Cortex of kidney (tissue), 1 donor: ENCODE measurements at places on chromosomes 1 and 21.

DNA sequence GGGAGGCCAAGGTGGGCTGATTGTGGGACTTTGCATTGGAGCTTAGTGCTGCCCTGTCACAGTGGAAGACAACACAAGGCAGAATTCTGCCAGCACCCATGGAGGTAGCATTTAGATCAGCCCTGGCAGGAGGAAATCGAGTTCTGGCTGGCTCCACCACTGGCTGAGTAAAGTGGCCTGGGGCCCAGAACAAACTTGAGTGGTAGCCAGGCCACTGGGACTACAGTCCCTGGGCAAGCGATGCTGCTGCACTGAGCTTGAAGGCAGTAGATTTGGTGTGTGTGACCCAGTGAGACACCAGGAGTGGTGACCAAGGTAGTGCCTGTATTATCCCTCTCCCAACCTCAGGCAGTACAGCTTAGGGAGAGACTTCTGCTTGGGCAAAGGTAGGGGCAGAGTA is 22.5 kb upstream of the UHMK1 start:
- DNase-seq, result no peak

DNA sequence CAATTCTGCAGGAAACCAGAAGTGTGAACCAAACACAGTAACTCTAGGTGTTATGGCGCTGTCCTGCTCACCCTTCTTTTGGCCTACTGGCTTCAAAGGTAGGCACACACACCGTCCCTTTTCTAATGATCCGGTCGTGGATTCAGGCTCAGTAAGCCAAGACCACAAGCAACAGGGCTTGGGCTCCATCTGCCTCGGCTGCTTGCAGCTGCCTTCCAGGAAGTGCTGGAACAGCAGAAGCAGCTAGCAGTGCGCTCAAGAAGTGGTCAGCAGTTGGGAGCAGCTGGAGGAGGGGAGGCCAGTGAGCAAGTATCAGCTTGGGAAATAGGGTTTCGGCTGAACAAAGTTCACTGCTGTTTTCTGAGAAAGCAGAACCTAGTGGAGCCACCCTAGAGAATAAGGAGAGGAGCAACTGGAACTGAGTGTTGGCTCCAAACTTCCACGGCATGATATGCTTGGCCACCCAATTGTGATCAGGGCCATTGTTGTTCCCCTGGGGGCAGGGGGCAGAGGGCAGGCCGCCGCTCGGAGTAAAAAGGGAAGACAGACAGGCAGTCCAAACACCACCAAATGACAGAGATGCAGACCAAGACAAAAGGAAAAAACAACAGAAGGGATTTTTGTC is 173.4 kb downstream of the TOMM20 start:
- DNase-seq, result no peak

- DNase-seq, result no peak
These were observed 10.0 kb upstream of the LBR start for GRCh38 chr1:225437710-225438437.

GRCh38 chr1:205191622-205192021 is 19.9 kb downstream of the DSTYK start:
- DNase-seq, result no peak

- DNase-seq, result no peak
These were observed 13.4 kb upstream of the NES start for GRCh38 chr1:156690675-156691036.

DNA sequence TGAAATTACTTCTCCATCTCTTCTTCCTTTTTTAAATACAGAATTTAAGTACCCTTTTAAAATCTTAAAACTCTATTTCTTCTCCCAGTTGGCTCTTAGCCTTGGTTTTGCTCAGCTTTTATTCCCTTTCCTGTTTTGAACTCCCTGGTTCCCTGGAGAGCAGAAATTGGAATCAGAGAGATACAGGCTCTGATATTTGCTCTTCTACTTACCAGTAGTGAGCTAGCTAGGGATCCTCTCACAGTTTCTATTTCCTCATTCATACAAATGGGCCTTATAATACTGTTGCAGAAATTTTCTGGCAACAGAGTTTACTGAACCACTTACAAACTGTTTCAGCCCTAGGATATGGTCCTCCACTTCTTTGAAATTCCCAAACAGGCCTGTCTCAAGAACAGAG is 606.3 kb downstream of the NUF2 start:
- DNase-seq, result no peak

DNA sequence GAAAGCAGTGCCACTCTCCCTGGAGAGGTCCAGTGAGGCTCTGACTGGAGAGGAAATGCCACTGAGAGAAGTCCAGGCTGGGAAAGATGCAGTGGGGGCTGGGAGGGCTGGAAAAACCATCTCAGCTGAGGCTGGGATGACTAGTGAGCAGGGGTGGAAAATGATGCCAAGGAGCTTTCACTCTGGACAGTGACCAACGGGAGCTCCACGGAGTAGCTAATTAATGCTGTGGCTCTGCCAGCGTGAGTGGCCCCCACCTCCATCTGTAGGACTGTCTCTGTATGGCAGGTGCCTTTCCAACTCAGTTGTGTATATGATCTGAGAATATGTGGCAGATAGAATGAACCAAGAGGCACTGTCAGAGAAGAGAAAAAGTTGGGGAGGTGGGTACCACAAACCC is 86.7 kb downstream of the DDX20 start:
- DNase-seq, result no peak

GRCh38 chr1:240356568-240356967 is 255.4 kb downstream of the GREM2 start:
- no peak for DNase-seq

- no peak for DNase-seq
These were observed 30.5 kb downstream of the TNNT2 start for GRCh38 chr1:201346987-201347386.

DNA sequence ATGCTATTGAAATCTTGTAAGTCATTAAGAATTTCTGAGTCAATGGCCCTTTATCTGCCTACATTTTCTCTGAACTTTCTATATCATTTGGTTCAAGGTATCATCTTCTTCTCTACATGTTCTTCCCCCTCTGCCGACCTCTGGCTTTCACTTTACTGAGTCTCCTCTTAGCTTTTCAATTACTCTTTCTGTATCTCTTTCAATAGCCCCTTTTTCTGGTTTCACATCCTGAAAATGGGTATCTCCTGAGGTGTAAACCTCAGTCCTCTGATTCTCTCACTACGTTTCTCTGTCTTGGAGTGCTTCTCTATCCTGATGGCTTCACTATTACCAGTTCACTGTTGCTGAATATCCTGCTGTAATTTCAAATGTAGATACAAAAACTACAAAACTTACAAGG is 98.9 kb downstream of the LYST start:
- no peak for DNase-seq

GRCh38 chr1:227731241-227731677 is 3.8 kb downstream of the JMJD4 start:
- DNase-seq, result no peak

- no peak for DNase-seq
These were observed 484.6 kb upstream of the PLXNA2 start for GRCh38 chr1:208728815-208729214.

DNA sequence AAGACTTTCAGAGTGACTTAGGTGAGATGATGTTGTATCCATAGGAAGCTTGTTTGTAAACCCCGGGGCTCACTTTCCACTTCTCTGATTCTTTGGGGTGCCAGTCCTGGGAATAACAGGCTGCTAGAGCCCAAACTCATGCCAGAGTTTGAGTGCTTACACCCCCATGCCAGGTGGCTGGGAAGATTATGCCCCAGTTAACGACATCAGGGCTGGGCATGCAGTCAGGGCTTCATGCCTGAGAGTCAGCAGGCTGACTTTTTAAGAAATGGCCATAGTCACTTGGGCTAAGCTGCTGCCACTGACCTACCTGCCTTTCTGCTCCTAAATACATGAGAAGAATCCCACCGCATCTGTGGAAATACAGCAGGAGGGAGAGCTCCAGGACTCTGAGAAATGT is 425.6 kb upstream of the VAMP3 start:
- no peak for DNase-seq

GRCh38 chr1:207823880-207824566 is 72.2 kb downstream of the CD46 start:
- DNase-seq, result no peak
